GM20000 (cell line): ENCODE measurements at places on chromosomes 6 and 20.

DNA sequence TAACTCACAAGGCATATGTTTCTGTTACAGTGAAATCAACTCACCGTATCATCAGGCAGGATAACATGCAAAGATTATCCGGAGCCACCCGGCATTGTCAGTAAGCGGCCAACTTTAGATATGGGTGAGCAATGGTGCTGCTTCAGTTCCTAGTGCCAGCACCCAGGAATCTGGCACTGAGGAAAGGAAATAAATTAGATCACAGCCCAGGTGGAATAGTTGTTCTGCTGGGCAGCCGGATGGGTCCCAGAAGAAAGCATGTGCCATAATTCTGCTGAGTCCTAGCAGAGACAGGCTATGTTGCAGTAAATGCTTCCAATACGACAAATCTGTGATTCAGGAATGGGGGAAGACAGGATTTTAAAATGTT is 183.6 kb upstream of the SPTLC3 start:
- no peak for DNase-seq

GRCh38 chr6:52667572-52667971 is 3.3 kb upstream of the TMEM14A start:
- peak; percentile 34 for DNase-seq

DNA sequence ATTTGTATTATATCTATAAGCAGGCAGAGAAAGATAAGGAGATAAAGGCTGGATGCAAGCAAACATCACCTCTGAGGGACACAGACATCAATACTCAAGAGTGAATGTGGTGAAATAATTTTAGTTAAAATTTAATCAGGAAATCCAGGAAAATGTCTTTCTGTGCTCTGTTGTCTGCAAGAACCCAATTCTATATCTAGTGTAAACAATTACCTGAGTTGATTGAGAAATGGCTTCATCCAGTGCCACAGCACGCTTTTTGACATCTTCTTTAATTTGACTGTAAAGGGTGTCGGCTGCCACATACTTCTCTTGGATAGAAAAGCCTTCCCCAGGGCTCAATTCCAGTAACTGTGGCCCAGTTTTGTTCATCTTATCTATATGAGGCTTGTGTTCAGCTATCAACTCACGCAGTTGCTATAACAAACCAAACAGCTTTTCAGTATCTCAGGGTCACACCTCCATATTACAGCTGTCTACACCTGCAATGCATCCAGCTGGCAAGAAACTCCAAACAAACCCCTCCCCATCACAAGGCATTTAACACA is 131.6 kb downstream of the DST start:
- DNase-seq, result no peak

DNA sequence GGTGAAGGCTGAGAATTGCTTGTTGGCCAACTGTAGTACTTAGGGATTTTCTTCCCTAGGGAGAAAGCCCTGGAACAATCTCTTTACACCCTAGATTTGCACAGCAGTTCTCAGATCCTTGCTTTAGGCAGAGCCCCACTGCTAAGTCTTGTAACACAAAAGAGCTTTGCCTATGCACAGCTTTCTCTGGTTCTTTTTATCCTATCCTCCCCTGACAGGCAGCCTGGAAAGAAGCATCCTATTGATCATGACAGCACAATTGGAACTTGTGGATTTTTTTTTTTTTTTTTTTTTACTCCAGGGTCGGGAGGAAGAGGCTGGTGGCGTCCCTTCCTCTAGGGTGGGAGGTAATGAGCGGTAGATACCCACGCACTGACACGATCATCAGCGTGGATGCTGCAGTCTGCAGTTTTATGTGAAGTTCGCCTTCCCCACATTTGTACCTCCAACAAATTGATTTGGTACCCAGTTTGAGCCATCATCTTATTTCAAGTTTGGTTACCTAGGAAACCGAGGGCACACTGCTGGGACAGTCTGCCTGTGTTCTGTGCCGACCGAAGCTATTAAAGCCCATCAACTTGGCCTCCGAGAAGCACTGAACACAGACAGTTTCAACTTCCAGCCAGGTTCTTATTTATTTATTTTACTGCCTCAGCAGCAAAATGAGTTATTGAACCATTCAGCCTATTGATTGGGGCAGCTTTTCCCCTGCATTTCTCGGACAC is 110.1 kb downstream of the NRN1 start:
- DNase-seq, result no peak

DNA sequence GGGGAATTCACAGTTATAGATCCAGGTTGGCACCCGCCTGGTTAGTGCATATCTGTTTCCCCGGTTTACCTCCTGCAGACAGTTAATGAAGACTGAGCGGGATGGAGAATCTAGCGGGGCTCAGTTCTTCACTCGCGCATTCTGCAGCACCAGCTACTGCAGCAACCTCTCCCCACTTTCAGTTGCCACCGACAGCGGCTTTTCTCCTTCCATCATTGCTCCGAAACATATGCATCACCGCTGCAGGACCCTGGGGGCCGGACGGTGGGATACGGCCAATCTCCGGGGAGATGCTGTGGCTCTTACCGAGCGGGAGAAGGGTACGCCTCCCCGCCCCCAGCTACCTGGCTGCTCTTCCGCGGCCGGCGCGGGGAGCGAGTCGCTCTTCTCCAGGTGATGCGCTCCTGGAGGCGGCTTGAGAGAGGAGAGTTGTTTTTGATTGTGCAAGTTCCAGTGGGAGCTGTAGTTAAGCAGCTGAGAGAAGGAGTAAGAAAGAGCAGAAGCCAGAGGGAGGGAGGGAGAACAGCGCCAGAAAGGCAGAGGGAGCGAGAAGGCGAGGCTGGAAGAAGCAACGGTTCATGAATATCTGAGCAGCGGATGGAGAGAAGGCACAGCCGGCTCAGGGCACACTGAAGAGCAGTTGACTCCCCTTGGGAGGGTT is at the start of gene SGK1:
Gene SGK1, minus strand, starts transcription at position 642 of the 661 bp plus-strand sequence. CDS start 652 bp downstream, outside the sequence.
- no peak for DNase-seq

GRCh38 chr6:5937169-5937909 is 69.4 kb downstream of the NRN1 start:
- DNase-seq, result no peak

- no peak for DNase-seq
Measured at GRCh38 chr6:6686748-6687601, 98.5 kb downstream of the LY86 start.

- DNase-seq, result no peak
Measured at GRCh38 chr6:91155129-91155785, 568.4 kb upstream of the MAP3K7 start.

GRCh38 chr6:118641042-118641441 is 10.3 kb downstream of the CEP85L start:
- DNase-seq, result no peak

DNA sequence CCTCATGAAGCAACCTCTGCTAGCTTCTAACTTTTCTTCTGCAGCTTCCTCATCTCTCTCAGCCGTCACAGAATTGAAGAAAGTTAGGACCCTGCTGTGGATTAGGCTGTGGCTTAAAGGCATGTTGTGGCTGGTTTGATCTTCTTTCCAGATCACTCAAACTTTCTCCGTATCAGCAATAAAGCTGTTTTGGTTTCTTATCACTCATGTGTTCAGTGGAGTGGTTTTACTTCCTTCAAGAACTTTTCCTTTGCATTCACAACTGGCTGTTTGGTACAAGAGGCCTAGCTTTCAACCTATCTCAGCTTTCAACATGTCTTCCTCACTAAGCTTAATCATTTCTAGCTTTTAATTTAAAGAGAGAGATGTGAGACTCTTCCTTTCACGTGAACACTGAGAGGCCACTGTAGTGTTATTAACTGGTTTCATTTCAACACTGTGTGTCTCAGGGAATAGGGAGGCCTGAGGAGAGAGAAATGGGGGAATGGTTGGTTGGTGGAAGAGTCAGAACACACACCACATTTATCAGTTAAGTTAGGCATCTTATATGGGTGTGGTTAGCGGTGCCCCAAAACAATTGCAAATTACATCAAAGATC is 17.2 kb downstream of the ZSCAN23 start:
- DNase-seq, result no peak

DNA sequence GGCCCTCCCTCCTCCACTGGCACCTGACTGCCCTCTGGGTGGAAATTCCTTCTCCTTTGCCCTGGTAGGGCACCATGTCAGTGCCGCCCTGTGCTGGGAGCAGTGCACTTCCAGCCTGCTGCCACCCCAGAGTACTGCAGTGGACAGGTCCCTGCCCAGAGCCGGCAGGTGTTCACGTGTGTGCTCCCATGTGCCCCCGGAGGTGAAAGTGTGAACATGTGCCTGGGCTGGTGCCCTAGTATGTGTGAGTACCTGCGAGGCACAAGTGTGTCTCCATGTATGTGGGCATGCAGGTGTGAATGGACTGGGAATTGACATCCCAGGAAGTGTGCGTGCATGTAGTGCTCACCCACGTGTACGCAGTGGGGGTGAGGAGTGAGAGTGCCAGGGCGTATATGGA is 29.4 kb downstream of the SDCBP2 start:
- DNase-seq, result no peak

- no peak for DNase-seq
Measured at GRCh38 chr20:32209850-32210605, 2.3 kb downstream of the POFUT1 start.

- DNase-seq, result no peak
Measured at GRCh38 chr6:117733341-117733740, 58.1 kb downstream of the NUS1 start.

GRCh38 chr20:41017448-41018042 is 11.1 kb upstream of the TOP1 start:
- DNase-seq, result no peak

GRCh38 chr6:4463236-4463635 is 313.0 kb upstream of the CDYL start:
- DNase-seq, result no peak

DNA sequence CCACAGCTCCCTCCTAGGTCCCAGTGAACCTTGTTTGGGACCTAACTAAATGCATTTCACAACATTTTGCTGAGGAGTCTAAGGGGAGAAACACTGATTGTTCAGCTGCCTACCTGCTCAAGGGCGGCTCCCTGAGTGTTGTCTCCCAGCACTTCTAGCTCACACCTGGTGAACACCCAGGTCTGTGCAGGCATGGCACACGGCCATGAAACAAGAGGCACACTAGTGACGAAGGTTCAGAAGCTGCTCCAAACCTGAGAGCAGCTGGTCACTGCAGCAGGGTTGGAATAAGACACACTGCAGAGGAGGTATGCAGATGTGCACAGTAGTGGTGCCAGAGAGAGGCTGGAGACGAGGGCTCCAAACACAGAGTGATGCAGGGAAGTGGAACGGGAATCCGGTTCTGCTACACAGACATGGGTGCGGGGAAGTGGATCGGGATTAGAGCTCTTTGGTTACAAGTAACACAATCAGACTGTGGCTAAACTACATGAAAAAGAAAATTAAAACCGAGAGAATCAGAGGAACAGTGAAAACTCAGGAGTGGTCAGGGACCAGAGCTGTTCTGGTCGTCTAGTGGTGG is 486.1 kb upstream of the CDH4 start:
- DNase-seq, result no peak

GRCh38 chr6:80165143-80165542 is 58.7 kb downstream of the BCKDHB start:
- peak; percentile 39 for DNase-seq

GRCh38 chr6:134519465-134519864 is 201.6 kb upstream of the SGK1 start:
- peak; percentile 19 for DNase-seq

DNA sequence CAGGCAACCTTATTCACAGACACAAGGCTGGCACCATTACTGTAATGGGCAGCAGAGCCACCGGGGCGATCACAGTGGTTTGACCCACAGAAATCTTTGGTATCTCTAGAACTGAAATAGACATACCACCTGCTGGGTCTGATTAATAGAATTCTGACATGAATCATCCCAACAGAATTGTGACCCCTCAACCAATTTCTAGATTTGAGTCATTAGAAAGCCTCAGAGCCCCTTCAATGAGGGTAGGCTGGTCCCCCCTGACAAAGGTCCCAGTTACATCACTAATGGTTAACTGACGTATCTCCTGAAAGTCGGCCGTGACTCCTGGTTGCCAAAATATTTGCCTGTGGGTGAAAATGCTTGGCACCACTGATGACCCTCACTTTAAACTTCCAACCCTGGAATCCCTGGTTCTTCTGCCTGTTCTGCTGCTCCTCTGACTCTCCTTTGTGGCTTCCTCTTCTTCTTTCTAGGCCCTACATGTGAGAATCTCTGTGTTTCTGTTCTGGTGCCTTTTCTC is 124.9 kb upstream of the ARID1B start:
- DNase-seq, result no peak

DNA sequence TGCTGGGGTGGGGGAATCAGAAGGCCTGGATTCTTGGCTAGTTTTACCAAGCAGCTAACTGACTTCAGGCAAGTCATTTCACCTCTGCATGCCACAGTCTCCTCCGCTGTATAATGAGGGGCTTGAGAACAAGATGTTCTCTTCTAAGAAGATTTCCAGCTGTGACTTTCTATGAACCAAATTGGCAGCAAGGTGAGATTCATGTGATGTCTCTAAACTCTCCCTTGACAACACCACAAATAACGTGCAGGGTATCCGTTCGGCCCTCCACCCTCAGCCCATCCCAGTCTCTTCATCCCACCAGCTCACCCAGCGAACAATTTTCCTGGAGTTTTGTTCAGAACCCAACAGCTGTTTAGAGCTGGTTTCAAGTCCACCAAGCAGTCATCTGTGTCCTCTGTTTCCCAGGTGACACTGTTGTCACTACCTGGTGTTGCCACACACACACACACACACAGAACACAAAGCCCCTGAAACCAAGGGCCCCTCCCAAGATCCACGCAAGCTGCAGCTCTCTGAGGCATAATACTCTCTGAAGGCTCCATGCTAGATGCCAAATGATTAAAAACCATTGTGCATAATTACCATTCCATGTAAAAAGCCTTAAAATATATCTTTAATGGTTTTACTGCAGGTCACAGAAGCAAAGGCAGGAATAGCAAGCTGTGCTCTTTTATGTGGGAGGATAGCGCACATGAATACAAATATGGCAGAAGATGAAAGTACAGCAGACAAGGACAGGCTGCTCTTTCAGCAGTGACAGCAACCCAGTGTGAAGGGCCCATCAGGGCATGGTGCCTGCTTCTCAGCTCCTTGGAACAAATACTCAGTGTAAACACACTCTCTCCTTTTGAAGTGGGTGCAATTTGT is 48.2 kb downstream of the ARHGAP18 start:
- DNase-seq, result no peak

DNA sequence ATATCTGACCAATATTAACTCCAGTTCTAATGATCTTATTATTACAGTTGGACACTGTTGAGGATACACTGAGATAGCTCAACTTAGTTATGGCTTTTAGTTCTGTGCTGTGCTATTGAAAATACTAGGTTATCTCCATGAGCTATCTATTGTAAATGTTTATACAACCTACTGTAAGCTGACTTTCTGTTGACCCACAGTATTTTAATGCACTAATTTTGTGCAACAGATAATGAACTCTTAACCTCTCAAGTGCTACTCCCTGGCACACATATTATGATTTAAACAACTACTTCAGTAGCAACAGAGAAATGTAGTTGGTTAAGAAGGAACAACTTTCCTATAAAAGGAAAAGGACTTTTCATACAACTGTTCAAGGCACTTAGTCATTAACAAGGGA is 5.2 kb upstream of the MMS22L start:
- no peak for DNase-seq
